Stimulated activated CD4-positive, alpha-beta T cell treated with anti-CD3 and anti-CD28 coated beads, Interleukin-1b, Interleukin-23, amount 100 ng/mL, for 1 hour (primary cell): ENCODE measurements at places on chromosomes 1 and 21.

GRCh38 chr1:35797380-35797779 is 10.4 kb upstream of the AGO4 start:
- no peak for DNase-seq

DNA sequence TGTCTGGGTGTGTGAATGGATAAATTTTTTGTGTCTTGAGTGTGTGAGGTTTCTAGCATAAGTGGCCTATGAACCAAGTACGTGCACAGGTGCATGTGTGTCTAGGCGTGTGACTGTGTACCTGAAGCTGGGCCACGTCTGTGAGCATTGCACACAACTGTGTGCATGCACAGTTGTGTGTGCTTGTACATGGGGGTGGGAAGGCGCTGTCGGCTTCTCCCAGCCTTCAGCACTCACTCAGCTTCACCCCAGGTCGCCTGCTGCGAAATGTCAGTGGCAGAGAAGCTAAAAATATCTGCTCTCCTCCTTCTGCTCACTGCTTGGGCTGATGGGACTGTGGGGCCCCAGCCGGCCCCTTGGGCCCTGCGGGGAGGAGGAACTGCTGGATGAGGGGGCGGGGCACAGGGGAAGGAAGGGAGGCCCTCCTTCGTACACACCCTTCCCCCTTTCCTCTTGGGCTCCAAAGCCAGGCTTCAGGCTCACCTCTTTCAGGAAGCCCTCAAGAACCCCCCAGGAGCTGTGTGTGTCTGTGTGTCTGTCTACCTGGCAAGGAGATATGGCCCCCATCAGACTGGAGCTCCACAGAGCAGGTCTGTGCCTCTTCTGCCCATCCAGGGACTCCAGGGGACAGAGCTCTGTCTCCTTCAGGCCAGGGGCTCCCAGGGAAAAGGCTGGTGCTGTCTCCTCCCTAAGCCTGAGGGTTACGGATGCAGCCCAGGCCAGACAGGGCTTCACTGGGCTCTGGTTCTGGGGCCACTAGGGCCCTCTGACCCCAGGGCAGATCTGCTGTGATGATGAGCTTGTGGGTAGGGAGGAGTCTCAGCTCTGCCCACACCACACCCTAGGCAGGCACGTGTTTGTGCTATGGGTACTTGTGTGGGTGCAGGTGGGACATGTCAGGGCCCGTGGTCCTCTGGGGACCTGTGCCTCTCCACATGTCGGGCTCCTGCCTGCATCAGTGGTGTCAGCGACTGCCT is 35.6 kb upstream of the WASF2 start:
- DNase-seq, result no peak

DNA sequence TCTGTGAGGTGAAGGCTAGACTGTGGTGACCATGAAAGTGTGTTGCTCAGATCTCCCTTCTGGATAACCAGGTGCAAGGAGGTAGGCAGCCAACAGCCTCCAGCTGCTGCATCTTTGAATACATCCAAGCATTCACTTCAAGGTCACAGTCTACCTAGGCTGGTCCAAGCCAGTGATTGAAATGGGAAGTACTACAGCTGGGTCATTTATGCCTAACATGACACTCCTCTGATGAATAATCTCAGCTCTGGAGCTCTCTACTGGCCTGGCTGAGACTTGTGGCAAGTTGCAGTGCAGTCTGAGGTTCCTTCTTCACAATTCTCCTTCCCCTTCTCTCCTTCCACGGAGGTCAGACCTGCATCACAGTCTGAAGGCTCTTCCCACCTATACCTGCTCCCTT is 35.0 kb upstream of the ARHGAP29 start:
- DNase-seq, result no peak

DNA sequence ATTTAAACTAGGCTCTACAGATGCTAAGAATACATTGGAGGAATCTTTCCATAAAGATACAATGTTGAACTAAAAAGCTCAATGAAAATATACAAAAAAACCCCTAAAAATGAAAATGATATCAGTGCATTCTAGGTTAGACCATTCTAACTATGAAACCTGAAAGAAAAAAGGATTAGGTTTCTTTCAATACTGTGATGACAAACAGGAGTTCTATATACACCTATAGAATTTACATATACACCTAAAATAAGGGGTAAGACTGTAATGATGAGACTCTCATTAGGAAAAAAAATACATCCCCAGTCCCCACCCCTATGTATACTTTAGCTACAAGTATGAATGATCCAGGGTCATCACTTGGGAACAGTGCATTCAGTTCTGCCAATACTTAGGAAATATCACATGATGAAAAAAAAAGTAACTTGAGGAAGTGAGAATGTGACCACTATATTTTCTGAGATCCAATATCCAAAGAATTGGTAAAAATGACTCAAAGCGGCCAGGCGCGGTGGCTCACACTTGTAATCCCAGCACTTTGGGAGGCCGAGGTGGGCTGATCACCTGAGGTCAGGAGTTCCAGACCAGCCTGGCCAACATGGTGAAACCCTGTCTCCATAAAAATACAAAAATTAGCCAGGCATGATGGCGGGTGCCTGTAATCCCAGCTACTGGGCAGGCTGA is 26.3 kb downstream of the SELENOF start:
- no peak for DNase-seq

GRCh38 chr1:59193443-59194093 is 103.3 kb upstream of the FGGY start:
- no peak for DNase-seq

DNA sequence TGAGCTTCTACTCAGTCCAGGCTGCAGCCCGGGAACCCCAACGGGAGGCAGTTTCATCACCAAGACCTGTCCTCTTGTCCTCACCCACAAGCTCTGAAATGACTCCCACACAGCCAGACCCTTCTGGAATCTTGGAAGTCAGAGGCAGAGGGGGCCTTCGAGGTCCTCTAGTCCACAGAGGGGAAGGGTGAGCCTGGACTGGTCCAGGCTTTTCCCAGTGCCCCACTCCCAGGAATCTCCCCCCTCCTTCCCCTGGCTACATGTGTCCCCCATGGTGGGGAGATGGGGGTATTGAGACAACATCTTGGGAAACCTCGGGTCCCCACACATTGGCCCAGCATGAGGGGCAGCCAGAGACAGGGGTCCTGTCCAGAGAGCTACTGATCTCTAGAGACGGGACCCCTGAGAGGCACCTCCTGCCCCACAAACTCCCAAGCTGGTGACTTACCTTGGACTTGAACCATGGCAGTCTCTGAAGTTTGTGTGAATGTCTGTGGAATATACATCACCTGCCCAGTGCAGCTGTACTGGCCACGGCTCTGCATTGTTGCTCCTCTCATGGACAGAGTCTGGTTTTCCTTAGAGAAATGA is 19.4 kb upstream of the SLAMF9 start:
- no peak for DNase-seq

DNA sequence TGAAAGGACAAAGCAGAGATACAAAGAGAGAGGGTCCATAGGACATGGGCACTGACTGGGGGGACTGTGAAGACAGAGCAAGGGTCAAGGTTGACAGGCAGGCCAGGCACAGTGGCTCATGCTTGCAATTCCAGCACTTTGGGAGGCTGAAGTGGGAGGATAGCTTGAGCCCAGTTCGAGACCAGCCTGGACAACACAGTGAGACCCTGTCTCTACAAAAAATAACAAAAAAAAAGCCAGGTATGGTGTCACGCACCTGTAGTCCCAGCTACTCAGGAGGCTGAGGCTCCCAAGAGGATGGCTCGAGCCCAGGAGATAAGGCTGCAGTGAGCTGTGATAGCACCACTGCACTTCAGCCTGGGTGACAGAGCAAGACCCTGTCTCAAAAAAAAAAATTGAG is 4.4 kb downstream of the CASP9 start:
- DNase-seq, result no peak
